ENCODE measurements at places on chromosomes 3 and 15.
A peak's percentile ranks its signal among the peaks of the same experiment; 100 is the strongest.

- DNase-seq, result no peak
These were observed 483.4 kb downstream of the FOXP1 start for GRCh38 chr3:71099997-71100719.

GRCh38 chr15:96323319-96324145 is 7.0 kb upstream of the NR2F2 start:
- DNase-seq, result no peak

- DNase-seq, result no peak
These were observed 25.3 kb upstream of the ARHGEF26 start for GRCh38 chr3:154095832-154096421.

DNA sequence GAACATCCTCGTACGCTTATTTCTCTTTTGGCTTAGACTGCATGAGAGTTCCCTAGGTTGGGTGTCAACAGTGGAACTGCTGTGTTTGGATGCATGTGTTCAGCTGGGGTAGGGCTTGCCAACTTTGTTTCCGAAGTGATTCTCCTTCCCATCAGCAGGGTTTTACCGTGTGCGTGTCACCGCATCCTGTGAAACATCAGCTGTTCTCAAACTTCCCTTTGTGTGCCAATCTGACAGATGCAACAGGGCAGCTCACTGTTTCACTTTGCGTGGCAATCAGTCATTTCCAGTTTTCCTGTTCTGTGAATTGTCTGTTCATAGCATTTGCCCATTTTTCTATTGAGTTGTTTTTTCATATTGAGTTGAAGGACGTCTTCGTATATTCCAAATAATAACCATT is 218.8 kb downstream of the VPS13C start:
- no peak for DNase-seq

DNA sequence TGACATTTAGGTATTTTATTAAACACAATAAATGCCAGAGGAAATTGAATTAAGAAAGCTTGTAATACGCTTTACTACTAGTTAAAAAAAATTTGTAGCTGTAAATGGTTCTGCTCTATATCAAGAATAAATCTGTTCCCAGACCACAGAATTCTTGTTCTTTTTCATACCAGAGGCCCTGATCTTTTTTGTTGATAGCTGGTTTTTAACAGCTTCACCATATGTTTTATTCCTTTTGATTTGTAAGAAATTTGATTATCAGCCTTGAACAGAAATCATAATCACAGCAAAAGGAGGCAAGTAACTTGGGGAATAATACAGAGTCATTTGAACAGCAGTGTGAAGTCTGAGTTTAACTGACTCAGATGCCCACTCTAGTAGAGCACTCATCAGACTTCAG is 202.7 kb downstream of the CNTN4 start:
- DNase-seq, result no peak

DNA sequence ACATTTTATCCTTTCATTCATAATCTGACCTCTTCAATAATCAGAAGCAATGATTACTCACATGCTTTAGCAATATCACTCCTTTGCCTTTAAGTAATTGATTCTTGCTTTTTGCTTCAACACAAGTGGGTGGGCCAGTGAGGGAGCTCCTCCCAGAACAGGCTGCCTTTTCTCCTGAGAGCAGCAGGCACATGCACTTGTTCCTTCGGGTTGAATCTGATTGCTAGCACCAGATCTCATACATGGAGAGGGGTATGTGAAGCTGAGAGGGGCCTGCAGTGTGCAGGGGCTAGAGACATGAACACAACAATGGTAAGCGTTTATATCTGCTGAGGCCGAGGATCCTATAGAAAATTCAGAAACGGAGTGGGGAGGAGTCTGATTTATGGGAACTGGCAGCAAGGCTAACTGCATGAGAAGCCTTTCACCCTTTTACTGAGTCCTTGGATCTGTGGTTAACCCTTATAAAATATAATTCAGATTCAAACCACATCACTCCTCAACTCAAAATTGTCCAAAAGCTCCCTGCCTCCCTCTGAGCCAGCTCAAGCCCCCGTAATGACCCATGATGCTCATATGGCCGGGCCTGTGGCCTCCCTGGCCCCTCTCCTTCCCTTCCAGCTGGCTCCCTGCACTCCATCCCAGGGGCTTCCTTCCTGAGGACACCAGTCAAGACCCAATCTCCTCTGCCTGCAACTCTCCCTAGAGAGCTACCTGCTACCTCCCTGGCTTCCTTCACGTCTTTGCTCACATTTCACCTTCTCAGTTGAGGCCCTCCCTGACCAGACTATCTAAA is 32.4 kb downstream of the ZNF445 start:
- no peak for DNase-seq

GRCh38 chr3:138036572-138036971 is 26.6 kb downstream of the CLDN18 start:
- DNase-seq, result no peak

GRCh38 chr3:150603980-150604319 is 829 bp downstream of the SELENOT start:
- DNase-seq, result no peak

GRCh38 chr15:28994142-28994830 is 108.5 kb downstream of the APBA2 start:
- DNase-seq, result peak; percentile 22

- DNase-seq, result no peak
These were observed 34.5 kb downstream of the USP3 start for GRCh38 chr15:63538876-63539275.

DNA sequence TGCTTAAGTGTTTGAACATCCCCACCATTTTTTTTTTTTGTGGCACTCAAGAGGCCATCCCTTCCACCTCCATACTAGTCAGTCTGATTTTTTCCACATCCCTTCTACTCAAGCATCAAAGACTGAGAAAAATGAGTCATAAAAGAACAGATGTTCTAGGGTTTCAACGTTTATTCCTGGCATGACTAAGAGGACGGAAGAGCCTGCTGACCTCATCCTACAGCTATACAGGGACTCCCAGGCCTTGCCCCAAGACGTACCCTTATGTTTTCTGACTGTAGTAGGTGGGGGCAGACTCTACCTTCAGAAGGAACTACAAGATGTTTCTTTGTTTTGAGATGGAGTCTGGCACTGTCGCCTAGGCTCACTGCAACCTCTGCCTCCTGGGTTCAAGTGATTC is 3.3 kb upstream of the ITPKA start:
- no peak for DNase-seq

DNA sequence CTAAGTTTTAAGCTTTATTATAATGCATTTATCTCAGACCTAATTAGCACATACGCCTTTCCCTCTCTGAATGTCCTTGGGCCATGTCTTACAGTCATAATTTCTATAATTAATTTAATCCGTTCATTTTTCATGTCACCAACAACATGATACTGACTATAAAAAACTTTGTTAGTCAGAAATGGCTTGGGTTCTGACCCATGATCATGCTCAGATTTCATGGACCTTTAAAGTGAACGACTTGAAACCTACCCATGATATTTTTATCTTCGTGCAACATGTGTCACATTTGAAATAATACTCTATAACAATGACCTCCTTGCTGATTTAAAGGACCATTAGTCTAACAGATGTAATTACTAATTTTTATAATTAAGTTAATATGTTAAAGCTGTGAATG is 1033.8 kb downstream of the DIPK2A start:
- no peak for DNase-seq

- DNase-seq, result no peak
These were observed 46.1 kb upstream of the KLHL25 start for GRCh38 chr15:85840802-85841152.

DNA sequence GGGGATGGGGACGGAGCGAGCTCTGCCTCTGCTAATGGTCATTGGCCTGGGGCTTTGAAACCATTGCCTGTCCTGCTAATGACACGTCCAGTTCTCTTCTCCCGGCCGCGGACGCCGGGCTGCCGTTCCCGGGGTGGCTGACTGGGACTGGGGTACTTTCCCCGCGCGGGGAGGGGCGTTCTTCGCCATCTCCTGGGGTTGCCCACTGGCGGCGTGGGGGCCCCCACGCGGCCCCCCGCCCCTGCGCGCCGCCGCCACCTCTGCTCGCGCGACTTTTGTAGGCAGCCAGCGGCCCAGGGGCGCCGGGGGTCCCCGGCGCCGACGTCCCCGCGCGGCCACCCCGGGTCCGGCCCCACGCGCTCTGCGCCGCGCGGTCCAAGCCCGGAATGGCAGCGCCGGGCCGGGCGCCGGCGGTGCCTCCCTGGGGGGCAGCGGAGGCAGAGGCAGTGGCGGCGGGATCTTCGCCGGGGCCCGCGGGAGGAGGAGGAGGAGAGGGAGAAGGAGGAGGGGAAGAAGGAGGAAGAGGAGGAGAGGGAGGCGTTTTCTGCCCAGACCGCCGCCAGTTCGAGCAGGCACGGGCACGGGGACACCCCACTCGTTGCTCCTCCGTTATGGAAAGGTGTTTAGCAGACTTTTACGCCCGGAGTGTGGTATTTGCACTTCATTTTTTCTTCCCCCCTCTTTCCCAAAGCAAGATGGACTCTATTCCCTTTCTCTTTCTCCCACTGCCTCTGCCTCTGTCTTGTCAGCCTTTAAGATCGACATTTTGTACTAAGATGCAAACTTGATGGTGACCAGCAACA is 2.3 kb downstream of the BBX start:
- DNase-seq, result peak; percentile 63

DNA sequence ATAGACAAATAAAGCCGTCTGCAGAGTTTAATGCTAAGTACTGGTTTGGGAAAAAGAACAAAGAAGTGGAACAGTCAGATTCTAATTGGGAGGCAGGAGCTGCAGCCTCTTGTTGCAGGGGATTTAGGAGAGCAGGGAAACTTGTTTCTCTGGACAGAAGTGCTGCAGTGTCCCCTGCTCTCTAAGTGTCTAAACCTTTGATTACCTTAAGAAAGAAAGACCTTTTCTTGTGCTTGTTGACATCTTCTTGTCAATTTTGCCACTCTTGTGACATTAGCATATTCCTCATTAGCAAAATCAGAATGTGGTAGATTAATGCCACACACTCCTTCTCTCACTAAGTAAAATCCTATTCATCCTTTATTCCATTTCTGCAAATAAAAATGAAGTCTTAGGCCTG is 38.8 kb downstream of the TRAT1 start:
- DNase-seq, result no peak

DNA sequence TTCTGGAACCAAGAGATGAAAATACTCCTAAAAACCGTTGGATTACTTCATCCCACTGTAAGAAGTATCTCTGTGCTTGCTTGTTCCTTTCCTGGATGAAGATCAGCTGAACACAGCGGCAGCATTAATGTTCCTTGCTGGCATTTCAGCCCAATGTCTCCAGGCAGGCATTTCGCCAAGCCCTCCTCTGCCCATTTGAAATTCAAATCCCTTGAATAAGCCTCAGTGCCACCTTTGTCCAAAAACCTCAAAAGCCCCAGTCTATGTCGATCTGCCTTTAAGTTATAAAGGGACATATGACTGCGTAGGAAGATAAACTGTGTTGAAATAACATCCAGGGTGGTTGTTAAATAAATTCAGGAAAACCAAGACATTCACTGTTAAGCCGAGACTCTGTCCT is 156.8 kb upstream of the PDZRN3 start:
- no peak for DNase-seq

GRCh38 chr3:131236421-131236820 is 145.2 kb upstream of the NUDT16 start:
- no peak for DNase-seq

All from CD4-positive, alpha-beta T cell treated with Interleukin-21 for 1 hour (primary cell).